AG09319 (cell line): ENCODE measurements at places on chromosomes 6 and 20.

- no peak for DNase-seq
Measured at GRCh38 chr6:79302341-79302740, 67.9 kb upstream of the HMGN3 start.

- DNase-seq = no peak
Measured at GRCh38 chr20:63895952-63896263, 982 bp downstream of the DNAJC5 start.

GRCh38 chr6:22155551-22155950, 141.3 kb downstream of the PRL start:
- DNase-seq = no peak

GRCh38 chr6:130407032-130407431, 41.2 kb downstream of the TMEM200A start:
- no peak for DNase-seq

- no peak for DNase-seq
Measured at GRCh38 chr6:118017301-118017848, 110.3 kb downstream of the SLC35F1 start.

DNA sequence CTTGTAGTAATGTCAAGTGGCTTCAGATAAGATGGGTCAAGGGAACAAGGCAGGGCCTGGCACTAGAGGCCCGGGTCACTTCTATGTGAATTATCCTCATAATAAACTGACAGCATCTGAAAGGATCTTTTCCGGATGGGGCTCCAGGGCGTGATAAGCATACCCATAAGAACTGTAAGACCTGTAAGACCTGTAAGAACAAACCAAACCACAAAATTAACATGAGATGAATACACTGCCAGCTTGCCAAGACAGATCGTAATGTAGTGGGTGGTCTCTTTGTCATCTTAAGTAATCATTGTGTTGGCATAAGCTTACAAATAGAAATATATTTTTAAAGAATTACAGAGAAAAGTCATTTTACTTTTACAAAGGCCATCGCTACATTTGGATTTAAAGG, 334.9 kb downstream of the RFPL4B start:
- DNase-seq = no peak

GRCh38 chr20:17594443-17594842, 24.6 kb downstream of the DSTN start:
- no peak for DNase-seq

GRCh38 chr20:51720384-51720783, 47.8 kb downstream of the ATP9A start:
- DNase-seq = no peak

DNA sequence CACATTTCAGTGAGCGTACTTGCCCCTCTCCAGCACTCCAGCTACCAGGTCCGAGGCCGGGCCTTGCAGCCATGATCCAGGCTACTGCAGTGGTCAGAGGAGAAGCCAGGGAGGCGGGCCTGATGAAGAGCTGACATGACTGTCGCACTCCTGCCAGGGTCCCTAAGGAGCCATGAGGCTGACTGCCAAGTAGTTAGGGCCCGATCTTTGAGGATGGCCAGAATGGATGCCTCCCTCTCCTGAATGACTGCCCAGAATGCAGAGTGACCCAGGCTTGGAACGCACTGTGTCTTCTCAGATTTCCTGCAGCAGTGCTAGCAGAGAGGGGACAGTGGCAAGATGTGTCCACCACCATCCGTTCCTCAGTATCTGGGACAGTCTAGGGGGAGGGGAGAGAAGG, 24.7 kb upstream of the LRFN2 start:
- no peak for DNase-seq

DNA sequence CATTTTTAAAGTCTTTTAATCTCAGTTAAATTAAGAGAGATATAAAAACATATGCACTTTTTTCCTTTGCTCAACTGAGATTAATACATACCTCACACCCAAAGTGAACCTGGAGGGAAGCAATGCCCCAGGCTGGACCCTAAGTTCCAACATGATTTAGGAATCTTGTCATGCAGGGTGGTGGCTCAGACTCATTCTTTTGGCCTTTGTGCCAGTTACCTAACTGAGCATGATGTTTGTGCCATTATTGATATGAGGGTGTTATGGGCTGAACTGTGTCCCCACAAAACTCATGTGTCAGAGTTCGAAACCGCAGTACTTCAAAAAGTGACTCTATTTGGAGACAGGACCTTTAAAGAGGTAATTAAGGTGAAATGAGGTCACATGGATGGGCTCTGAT, 188.0 kb downstream of the ARHGAP18 start:
- no peak for DNase-seq

DNA sequence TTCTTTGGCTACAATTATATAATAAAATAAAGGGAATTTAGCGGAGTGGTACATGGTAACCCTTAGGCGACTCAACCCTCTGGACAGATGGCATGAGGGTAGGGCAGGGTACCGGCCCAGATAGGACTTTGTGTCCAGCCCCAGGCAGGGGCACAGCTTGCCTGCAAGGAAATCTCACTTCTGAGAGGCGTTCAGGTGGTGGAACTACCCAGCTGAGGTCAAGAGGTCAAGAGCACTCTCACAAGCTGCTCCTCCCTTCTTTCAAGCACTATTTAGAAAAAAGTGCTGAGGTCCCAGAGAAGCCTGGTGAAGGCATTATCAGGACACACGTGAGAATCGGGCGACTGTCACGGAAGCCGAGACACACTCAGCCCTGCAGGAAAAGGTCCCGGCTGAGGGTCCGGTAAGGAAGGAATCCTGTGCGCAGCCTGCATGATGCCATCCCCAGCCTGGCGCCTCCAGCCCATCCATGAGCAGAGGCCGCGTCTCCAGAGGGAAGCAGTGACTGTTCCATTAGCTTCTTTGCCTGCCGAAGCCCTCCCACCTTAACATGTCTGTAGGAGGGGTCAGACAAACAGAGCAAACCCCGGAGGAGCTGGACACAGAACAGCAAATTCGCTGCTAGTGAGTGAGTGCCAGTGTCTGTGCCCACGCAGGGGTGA, 54.8 kb downstream of the WDR27 start:
- DNase-seq = no peak

DNA sequence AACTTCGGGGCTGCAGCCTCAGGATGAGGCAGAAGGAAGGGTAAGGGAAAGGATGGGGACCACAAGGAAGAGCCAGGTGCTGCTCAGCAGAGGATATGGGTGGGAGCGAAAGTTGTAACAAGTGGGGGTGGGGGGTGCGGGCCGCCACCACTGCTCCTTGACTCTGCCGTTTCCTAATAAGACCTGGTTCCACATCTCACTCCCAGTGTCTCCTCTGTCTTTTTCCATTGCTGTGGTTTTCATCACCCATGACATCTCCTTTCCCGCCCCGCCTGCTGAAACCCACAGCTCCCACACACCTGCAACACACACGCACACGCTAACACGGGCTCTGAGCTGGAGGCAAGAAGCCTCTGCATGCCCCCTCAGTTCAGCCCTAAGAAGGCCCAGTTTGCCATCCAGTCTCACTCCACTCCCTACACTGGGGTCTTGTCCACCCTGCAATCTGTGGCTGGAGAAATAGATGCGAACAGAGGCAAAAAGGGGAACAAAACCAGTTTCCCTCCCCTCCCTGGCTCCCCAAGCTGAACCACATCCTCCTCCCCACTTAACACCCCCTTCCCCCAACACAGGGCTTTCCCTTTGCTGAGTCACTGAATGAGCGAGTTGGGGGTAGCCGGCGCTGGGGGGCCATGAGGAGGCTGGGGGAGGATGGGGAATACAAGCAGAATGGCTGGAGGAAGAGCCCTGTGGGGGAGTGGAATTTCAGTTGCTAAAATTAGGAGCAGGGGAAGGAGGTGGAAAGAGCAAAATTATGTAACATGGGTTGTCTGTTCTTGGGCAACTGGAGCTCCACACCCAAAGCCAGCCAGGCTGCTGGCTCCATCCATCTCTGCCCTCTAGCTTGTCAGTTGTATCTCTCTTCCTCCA, 11.5 kb downstream of the NFKBIL1 start:
- no peak for DNase-seq

DNA sequence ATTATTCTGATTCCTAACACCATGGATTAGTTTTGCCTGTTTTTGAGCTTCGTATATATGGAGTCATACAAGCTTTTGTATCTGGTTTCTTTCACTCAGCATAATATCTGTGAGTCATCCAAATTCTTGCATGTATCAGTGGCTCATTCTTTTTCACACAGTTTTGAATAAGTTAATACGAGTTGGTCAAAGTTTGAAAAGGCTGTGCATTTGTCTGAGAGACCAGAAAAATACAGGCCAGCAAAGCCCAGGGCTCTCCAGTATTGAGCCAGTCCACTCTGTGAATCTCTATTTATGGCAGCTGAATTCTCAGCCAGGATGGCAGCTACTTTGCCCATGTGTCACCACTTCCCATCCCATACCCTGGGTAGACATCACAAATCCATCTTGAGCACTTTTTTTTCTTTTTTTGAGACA, 7.2 kb upstream of the CHMP4B start:
- DNase-seq = no peak

- DNase-seq = no peak
Measured at GRCh38 chr6:79072640-79073181, 5.3 kb downstream of the PHIP start.

DNA sequence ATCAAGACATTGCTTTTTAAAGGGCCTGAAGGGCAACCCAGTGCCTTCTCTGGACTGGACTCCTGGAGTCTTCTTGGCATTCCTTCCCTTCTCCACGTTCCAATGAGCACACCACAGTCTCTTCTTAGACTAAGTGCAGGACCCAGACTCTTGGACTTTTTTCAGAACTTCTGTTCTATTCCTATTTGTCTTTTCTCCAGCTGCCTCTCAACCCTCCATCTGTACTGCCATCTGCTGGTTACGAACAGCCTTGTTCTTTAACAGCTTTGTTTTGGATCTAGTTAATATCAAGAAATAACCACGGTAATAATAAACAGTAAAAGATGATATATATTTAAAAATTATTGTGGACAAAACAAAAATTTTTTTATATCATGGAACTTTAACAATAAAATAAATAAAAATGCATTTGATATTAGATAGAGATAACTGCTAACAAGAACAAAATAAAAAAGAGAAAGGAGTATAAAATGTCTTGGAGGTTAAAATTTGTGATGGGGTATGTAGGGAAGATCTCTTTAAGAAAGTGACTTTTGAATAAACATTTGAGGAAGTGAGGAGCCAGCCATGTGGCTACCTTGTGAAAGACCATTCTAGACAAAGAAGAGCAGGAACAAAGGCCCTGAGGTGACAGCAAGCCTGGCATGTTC, 105.1 kb upstream of the HCRTR2 start:
- DNase-seq = peak; percentile 14

DNA sequence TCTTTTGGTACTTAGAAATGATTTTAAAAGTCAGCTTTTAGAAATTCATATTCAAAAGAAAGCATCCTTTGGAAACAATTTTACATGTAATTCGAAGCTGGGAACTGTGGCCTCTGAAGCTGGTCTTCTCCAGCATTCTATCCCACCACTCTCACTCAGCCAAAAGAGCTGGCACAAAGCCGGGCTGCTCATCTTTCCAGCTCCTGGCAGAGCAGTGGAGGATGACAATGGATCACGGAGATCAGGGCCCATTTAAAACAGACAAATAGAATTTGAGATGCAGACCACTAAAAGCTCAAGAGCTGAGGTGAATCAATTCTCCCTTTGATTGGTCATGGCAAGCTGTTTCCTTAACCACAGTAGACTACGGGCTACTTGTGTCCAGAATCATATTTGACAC, 60.6 kb downstream of the OTOR start:
- DNase-seq = no peak

DNA sequence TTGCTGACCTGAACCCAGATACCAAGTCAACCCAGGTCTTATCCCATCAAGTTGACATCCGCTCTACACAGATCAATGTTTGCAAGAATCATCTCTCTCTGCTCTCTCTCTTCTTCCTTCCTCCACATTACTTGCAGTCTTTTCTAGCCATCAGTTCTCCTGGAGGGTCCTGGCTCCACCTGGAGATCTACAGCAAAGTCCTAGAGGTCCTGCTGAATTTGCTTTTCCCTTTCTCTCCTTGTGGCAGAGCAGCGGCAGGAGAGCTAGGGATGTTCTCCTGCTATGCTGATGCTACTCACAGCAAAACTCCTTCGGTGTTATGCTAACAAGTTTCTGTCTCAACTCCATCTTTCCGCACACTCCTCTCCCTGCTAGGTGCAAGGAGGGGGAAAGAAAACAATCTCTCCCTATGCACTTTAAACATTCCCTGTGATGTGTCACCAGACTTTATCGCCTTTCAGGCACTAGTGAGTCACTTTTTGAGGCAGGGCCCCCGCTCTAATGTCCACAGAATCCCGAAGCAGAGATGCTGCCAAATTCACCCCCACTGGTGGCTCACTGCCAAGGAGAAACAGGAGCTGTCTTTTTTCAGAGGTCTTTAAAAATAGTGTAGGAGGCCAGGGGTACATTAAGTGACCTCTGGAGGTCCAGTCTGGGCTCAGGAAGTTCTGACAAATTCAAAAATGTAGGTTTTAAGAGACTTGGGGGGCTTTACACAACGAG, 62.6 kb downstream of the FAM50B start:
- DNase-seq = no peak

GRCh38 chr6:46930331-46930730, 8.6 kb upstream of the ADGRF5 start:
- no peak for DNase-seq

DNA sequence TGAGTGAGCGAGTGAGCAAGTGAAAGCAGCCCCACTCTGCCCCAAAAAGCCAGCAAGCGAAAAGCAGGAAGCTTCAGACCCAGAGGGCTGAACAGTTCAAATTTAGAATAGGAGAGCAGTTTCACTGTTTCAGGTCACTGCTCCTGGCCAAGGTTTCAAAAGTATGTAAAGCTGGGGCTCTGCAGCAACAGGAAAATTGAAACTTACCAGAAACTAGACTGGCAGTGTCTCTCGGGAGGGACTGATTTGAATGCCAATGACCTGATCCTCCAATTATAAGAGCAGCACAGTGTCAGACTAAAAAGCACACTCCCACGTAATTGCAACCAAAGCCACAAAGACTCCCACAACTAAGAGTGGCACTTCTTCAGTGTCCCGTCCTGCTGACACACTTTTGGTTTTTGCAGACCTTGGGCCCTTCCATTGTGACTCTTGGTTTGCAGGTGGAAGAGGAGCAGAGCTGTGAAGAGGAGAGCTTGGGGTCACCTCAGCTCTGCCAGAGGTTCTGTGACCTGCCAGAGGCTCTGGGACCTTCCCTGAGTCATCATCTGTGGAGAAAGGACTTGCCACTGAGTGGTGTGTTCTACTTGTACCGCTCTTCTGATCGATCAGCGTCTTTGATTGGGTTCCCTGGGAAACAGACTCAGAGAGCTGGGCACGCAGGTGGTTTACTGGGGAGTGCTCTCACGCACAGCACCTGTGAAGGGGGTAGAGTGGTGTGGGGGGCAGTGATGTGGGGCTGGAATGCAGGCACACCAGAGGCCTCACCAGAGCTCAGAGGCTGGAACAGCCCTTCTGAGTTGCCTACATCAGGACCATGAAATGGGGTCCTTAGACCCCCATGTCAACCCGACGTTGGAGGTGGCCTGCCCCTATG, 52.7 kb upstream of the PTGIS start:
- DNase-seq = no peak
